ENCODE measurements at places on chromosomes 16 and 17.

DNA sequence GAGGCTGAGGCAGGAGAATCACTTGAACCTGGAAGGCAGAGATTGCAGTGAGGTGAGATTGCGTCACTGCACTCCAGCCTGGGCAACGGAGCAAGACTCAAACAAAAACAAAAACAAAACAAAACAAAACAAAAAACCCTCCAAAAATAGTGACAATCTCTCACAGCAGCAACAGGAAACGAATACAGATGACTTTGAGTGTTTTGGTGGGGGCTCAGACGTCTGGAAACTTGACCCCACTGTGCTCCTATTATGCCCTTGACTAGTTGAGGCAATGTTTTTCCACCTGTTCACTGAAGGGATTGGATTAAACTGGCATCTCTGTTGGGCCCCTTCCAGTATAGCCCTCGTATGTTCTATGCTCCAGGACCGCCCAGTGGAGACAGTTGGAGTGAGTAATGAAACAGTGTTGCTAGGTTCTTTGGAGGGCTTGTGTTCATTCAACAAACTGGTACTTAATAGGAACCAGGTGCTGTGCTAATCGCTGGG, 167.0 kb downstream of the UTP18 start:
- H3K4me1 ChIP-seq: peaks cover 50% of the 10 kb centered on the region
- H3K4me3 ChIP-seq: peak overlapping the region; percentile 10
- peaks cover 4% of the 10 kb centered on the region for H3K36me3 ChIP-seq
- DNase-seq: no peak

GRCh38 chr16:26710450-26710849, 356.3 kb upstream of the C16orf82 start:
- H3K36me3 ChIP-seq: no peaks in the 10 kb centered on the region
- peaks cover 2% of the 10 kb centered on the region for H3K27me3 ChIP-seq
- no peak for DNase-seq
- H3K27ac ChIP-seq: no peak overlapping the region

DNA sequence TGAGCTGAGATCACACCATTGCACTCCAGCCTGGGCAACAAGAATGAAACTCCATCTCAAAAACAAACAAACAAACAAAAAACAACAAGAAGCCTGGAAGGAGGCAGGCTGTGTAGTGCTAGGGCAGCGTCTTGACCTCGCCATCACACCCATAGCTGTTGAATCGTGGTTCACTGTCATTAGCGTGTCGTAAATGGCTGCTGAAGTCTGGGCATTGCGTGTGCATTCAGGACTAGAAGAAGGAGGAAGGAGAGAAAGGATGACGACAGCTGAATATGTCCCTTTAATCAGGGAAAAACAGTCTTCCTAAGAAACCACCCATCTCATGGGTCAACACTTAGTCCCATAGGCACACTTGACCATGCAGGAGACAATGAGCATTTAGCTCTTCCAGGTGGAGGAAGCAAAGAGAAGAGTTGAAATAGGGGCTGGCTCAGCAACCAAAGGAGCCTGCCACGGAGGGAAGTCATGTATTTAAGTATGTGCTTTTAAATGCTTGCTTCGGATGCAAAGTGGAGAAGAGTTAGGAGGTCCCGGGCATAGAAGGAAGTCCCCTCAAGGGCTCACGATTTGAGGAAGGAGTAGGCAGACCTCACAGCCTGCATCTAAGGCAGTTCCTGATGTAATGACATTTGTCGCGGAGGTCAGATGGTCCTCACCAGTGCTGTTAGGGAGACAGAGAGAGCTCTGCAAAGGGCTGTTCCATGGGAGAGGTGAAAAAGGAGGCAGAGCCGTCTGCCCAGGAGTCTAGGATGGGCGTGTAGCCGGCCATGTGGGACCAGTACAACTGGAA, 8.8 kb downstream of the PRSS22 start:
- no peak overlapping the region for H3K4me3 ChIP-seq
- H3K27me3 ChIP-seq: peaks cover 9% of the 10 kb centered on the region
- H3K4me1 ChIP-seq: peaks cover 17% of the 10 kb centered on the region

- peak overlapping the region; percentile 92 for H3K27ac ChIP-seq
- H3K4me3 ChIP-seq: no peak overlapping the region
- peaks cover 71% of the 10 kb centered on the region for H3K4me1 ChIP-seq
- peaks cover 46% of the 10 kb centered on the region for H3K36me3 ChIP-seq
- no peak for DNase-seq
- no peaks in the 10 kb centered on the region for H3K27me3 ChIP-seq
These were observed 211.7 kb upstream of the CHMP6 start for GRCh38 chr17:80779961-80780380.

GRCh38 chr16:86337581-86338402, 172.5 kb upstream of the FOXF1 start:
- H3K4me1 ChIP-seq: no peaks in the 10 kb centered on the region
- H3K27me3 ChIP-seq: peaks cover 10% of the 10 kb centered on the region
- no peak for DNase-seq

GRCh38 chr17:72837335-72837734, 255.2 kb downstream of the SLC39A11 start:
- no peak overlapping the region for H3K4me3 ChIP-seq
- no peak for DNase-seq
- no peak overlapping the region for H3K27ac ChIP-seq
- peaks cover 13% of the 10 kb centered on the region for H3K36me3 ChIP-seq

DNA sequence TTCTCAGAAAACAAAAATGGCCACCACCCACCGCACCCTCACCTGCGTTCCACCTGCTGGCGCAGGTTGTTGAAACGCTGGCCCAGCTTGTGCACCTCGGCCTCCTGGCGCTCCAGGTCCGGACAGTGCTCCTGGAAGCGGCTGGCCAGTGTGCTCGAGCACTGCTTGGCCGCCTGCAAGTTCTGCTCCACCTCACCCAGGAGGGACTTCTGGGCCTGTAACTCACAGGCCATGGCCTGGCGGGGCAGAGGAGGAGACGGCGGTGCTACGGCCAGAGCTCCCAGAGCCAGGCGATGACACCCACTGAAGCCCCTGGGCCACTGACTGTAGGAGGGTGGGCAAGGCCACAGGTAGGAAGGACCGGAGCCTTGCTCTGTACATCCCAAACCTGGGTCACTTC, 43.4 kb downstream of the UBN1 start:
- DNase-seq: no peak
- H3K27me3 ChIP-seq: no peaks in the 10 kb centered on the region
- H3K4me3 ChIP-seq: no peak overlapping the region
- H3K27ac ChIP-seq: no peak overlapping the region
- peaks cover 3% of the 10 kb centered on the region for H3K36me3 ChIP-seq

GRCh38 chr17:68161644-68162428, 86.0 kb upstream of the AMZ2 start:
- H3K36me3 ChIP-seq: no peaks in the 10 kb centered on the region
- H3K27ac ChIP-seq: no peak overlapping the region
- no peak overlapping the region for H3K4me3 ChIP-seq
- H3K27me3 ChIP-seq: peaks cover 1% of the 10 kb centered on the region

- H3K4me1 ChIP-seq: peaks cover 2% of the 10 kb centered on the region
- no peak overlapping the region for H3K4me3 ChIP-seq
- no peaks in the 10 kb centered on the region for H3K36me3 ChIP-seq
- no peak for DNase-seq
These were observed 21.2 kb upstream of the ENGASE start for GRCh38 chr17:79053251-79053925.

GRCh38 chr16:56967733-56968132, 6.0 kb downstream of the CETP start:
- H3K36me3 ChIP-seq: no peaks in the 10 kb centered on the region
- no peaks in the 10 kb centered on the region for H3K27me3 ChIP-seq
- DNase-seq: no peak
- H3K4me3 ChIP-seq: no peak overlapping the region
- peaks cover 18% of the 10 kb centered on the region for H3K4me1 ChIP-seq

GRCh38 chr16:19118938-19119431, 5.2 kb downstream of the ITPRIPL2 start:
- H3K36me3 ChIP-seq: peaks cover 72% of the 10 kb centered on the region
- no peaks in the 10 kb centered on the region for H3K27me3 ChIP-seq
- peak overlapping the region; percentile 76 for H3K4me3 ChIP-seq
- H3K4me1 ChIP-seq: peaks cover 51% of the 10 kb centered on the region
- peak; percentile 21 for DNase-seq

- no peaks in the 10 kb centered on the region for H3K27me3 ChIP-seq
- H3K36me3 ChIP-seq: peaks cover 57% of the 10 kb centered on the region
- peak within 1 kb of the TSS; percentile 99 for H3K4me3 ChIP-seq
- peak; percentile 93 for DNase-seq
These were observed at the start of the genes GGA3 and MRPS7 for GRCh38 chr17:75261336-75262111. Gene GGA3 (minus strand): TSS chr17:75261606. CDS start chr17:75261587, 19 bp downstream. Gene MRPS7 (plus strand): TSS chr17:75261879. CDS start chr17:75261901, 22 bp downstream.

DNA sequence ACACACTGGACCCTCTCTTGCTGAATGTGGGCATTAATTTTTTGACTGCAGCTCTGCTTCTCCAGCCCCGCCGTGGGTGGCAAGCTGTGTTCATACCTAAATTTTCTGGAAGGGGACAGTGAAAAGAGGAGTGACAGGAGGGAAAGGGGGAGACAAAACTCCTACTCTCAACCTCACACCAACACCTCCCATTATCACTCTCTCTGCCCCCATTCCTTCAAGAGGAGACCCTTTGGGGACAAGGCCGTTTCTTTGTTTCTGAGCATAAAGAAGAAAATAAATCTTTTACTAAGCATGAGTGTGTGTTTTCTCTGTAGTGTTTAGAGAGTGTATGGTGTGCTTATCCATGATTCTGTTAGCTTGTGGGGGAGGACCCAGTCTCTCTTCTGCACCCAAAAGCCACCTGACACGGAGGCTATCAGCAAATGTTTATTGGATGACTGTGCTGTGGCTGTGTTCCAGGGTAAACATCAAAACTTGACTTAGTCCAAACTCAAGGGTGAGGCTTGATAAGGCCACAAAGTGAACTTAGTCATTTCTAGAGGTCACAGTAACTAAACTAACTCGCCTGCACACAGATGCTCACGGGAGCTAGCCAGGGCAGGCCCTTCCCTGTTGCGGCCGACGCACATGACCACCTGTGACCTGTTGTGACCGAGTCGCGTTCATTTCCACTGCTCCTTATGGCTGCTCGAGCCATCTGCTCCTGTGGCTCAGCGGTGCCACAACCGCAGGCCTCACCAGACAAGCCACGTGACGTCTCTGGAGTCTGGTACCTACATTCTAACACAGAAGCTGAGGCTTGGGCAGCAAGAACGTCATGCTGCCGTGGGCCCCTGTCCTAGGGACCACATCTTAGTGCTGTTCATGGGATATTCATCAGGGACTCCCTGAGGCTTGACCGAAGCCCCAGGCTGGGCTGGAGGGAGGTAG, 9.8 kb upstream of the MED11 start:
- peaks cover 56% of the 10 kb centered on the region for H3K36me3 ChIP-seq
- H3K4me1 ChIP-seq: peaks cover 14% of the 10 kb centered on the region
- H3K27ac ChIP-seq: peak overlapping the region; percentile 58
- no peak overlapping the region for H3K4me3 ChIP-seq
- DNase-seq: no peak

DNA sequence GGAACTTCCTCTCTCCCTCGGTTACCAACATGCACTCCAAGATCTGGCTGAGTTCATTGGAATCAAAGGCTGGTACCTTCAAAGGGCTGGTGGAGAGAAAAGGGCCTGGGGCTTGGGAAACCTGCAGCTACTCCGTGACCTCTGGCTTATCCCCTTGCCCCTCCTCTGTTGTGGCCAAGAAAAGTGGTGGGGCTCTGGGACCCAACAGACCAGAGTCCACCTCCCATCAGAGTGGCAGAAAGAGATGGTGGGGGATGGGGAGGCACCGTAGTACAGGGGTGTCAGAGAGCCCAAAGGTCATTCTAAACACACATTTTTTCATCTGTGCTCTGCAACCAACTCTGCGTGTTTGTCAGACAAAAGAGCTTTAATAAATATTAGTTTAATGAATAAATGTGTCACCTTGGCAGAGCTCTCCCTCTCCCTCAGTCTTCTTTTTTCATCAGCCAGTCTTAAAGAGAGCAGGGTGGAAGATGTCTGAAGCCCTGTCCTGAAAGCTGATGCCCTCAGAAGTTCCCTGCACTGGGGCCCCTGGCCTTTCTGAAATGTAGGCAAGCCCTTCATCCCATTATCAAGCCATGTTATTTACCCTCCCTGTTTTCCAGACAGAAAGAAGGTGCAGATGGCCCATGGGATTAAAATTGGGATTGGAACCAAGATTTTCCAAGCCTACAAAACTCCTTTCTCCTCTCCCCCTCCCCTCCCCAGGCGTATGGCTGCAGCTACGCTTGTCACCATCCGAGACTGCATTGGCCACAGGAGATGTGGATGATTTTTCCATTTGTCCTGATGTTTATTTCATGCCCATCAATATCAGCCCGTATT, 227.3 kb downstream of the CCDC182 start:
- H3K36me3 ChIP-seq: peaks cover 3% of the 10 kb centered on the region
- no peak overlapping the region for H3K4me3 ChIP-seq
- no peak overlapping the region for H3K27ac ChIP-seq
- DNase-seq: no peak
- no peaks in the 10 kb centered on the region for H3K27me3 ChIP-seq

GRCh38 chr17:50539762-50540559, 7.0 kb upstream of the SPATA20 start:
- no peak overlapping the region for H3K27ac ChIP-seq
- H3K4me3 ChIP-seq: no peak overlapping the region
- H3K4me1 ChIP-seq: peaks cover 12% of the 10 kb centered on the region
- H3K36me3 ChIP-seq: no peaks in the 10 kb centered on the region
- peaks cover 14% of the 10 kb centered on the region for H3K27me3 ChIP-seq
- DNase-seq: no peak

DNA sequence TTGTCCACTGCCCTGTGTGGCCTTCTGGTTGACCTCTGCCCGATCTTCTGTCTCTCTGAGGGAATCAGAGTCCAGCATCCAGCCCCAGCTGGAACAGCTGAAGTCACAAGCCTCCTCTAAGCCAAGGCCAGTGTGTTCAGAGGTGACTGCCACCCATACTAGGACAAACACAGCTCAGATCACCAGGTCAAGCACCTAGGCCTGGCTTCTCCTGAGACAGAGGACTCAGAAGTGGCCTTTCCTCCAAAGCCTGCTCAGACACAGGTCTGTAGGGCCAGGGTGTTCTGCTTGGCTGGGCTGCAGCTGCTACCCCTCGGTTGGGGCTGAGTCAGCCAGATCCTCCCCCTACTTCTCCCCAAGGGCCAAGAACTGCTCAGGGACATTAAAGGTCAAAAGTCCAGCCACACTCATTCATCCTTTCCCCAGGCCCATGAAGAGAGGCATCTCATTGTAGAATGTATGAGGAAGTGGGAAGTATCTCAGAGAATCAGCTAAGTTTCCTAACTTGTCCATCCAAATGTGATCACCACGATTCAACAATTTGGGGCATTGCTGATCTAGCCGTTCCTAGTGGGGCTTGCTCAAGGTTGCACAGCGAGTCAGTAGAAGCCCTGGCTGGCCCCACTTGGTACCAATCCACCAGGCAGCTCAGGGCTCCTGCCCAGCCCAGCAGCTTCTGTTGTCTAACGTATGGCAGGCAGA, 7.6 kb downstream of the SLC46A1 start:
- peaks cover 19% of the 10 kb centered on the region for H3K36me3 ChIP-seq
- no peak overlapping the region for H3K4me3 ChIP-seq
- H3K27me3 ChIP-seq: no peaks in the 10 kb centered on the region
- H3K27ac ChIP-seq: no peak overlapping the region
- DNase-seq: no peak

DNA sequence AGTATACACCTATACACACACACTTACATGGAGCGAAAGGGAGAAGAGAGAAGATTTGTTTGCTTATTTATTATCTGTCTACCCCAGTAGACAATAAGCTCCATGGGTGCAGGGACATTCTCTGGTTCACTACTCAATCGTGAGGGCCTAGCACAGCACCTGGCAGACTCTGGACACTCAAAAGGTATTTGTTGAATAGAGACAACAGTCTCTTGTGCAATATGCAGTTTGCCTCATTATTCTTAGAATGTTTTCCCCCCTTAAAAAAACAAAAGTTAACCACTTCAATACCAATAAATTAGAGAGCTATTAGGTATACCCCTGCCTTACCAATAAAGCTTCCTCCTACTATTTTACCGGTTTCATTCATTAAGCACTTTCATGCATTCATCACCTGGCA, 2.0 kb downstream of the AKAP10 start:
- H3K27ac ChIP-seq: peak overlapping the region; percentile 31
- no peak for DNase-seq
- peaks cover 34% of the 10 kb centered on the region for H3K4me1 ChIP-seq
- peaks cover 52% of the 10 kb centered on the region for H3K36me3 ChIP-seq

Measured in activated T-helper 2 cell treated with anti-CD3 and anti-CD28 coated beads, Interferon-gamma antibody, Interleukin-2, Interleukin-4, amounts not matched to agents 10 μg/mL and 5 μg/mL and 100 μg/mL, durations not matched to agents 14 hours and 24 hours and 36 hours (primary cell).